ENCODE measurements at places on chromosomes 16 and 17.

DNA sequence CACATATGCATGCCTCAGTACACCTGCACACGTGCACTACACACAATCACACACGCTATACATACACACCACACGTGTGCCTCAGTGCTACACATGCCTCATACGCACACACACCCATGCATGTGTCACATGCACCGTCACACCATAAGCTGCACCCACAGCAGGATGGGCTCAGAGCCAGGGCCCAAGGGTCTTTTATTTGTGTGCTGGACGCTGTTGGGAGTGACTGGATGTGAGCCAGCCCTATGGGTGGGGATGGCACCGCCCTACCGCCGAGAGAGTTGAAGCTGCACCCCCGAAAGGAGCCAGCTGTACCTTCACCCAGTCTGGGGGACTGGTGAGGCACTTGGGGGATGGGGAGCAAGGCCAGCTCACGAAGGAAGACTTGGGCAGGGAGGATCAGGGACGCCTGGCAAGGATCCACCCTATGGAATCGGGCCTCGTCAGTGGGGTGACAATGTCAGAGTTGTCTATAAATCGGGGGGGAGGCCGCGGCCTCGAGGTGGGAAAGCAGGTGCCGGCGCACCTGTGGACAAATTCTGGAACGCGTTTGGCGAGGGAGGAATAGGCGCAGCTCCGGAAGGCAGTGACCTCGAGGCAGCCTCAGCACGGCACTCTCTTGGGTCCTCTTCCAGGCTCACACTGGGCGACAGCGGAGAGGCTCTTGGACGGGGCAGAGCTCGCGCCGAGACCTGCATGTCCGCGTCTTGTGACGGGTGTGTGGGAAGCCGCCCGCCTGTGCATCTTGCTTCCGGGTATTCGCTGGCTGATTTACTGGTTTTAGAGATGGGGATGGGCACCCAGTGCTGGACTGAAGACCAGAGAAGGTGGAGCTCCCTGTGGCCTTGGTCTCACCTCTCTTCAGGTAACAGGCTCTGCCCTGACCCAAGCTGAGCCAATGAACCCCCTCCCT lies 7.3 kb downstream of the RGS11 start:
- DNase-seq: no peak

DNA sequence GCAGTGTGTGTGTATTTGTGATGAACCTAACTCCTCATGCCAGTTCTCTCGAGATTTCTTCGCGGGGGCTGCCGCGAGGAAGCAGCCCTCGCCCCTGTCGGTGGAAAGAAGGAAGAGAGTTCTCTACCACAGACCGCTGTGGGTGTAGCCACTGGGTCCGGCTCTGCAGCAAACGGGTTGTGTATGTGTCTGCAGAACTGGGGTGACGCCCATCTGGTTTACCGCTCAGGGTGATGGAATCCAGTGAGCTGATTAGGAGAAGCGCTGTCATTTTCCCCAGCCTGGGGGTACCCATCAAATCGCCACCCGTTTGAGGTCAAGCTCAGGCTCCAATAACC lies 7.7 kb downstream of the CORO6 start:
- DNase-seq: no peak

- DNase-seq: no peak
Observed at GRCh38 chr16:23691483-23692189, 12.9 kb downstream of the PLK1 start.

DNA sequence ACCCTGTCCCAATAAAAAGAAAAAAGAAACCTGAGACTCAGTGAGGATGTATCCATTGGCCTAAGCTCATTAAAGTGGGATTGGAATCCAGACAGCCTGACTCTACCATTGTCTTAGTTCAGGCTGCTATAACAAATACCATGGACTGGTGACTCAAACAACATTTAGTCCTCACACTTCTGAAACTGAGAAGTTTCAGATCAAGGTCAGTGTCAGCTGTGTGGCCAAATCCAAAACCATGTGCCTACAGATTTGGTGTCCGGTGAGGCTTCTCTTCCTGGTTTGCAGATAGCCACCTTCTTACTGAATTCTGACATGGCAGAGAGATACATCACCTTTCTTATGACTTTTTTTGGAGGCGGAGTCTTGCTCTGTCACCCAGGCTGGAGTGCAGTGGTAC lies 53.3 kb upstream of the KDM8 start:
- DNase-seq: no peak

DNA sequence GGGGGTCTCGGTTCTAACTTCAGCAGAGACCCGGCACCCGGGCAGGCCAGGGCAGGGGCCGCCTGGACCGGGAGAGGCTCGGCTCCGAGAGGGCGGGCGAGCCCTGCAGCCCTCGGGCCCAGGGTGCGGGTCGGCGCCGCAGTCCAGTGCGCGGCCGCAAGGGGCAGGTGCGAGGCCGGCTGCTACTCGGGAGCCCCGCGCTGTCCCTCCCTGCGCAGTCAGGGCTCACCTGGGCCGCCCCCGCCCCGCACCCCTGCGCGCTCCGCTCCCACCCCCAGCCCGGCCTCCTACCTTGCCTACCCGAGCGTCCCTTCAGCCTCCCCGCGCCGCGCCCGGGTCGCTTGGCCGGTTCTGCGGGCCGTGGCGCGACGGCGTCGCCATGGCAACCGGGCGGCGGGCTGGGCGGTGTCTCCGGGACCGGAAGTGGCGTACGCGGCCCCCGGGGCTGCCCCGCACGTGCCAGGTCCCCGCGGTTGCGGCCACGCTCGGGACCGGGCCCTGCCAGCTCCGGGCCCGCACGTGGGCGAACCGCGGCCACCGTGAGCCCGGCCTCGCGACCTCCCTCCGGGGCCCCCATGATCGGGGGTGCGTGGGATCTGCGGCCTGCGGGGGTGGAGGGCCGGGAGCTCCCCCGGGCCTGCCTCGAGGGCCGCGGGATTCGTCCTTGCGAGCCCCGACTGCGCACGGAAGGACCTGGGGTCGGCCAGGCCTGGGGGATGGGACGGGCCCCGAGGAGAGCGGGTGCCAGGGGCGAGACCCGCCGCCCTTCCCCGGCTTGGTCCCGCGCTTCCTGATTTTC lies at the start of gene CYB561:
Gene CYB561, minus strand, starts transcription at position 353 of the 799 bp plus-strand sequence. CDS start 8,759 bp downstream, outside the sequence.
- peak; percentile 46 for DNase-seq

DNA sequence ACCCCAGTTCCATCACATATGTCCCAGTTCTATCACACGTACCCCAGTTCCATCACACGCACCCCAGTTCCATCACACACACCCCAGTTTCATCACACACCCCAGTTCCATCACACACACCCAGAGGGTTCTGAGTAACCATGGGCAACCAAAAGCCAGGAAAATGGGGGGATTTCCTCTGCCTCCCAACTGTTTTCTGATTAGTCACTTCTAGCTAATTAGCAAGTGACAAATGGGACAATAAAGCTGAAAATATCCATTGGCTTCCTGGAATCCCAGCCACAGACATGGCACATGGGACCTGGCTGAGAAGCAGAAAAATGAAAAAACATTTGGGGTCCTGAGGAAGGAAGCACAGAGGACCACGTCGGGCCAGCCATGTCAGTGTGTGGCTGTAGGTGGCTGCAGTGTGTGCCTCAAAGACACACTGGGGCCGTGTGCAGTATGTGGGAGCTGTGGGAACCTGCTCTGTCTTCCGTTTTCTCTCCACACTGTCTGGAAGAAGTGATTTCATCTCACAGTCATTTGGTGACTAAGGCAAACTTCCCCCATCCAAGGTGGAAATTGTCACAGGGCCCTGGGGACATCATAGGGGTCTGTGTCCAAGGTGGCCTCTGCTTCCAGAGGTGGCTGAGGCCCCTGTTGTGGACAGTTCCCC lies 106.7 kb downstream of the CMIP start:
- no peak for DNase-seq

DNA sequence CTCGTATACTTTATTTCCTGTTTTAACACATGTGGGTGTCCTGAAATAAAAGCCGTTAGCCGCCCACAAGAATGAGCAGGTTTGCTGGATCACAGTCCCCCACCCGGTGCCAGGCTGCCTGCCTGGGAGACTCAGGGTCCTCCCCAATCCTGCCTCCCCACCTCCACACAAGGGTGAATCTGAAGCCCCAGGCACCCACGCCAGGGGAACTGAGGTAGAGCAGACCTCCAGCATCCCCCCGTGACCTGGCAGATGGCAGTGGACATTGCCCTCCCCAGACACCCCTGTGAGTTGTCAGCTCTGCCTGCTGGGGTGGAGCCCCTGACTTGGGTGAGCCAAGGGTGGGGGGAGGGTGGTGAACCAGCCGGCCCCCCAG lies 114.8 kb downstream of the METRNL start:
- no peak for DNase-seq

GRCh38 chr17:15265131-15265530 lies at the start of gene PMP22:
Gene PMP22 (minus strand): TSS chr17:15265326. CDS start chr17:15260727, 4,599 bp downstream.
- no peak for DNase-seq

GRCh38 chr16:75088934-75089333 lies 27.6 kb downstream of the LDHD start:
- DNase-seq: no peak

DNA sequence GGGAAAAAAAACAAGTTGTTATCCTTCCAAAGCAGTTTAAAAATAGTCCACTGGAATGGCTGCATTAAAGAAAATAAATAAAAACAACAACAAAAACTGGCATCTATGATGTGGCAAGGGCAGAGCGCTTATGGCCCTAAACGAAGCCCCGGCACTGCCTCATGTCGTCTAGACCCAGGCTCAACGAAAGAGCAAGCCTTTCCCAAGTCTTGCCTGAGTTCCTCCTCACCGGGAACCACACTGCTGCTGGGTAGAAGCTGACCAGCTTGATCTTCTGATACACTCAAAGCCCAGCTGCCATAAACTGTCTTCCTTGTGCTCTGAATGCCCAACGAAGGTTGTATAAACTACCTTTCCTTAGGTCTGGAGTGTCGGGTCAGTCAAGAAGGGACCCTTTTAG lies 37.0 kb downstream of the NDEL1 start:
- DNase-seq: no peak

DNA sequence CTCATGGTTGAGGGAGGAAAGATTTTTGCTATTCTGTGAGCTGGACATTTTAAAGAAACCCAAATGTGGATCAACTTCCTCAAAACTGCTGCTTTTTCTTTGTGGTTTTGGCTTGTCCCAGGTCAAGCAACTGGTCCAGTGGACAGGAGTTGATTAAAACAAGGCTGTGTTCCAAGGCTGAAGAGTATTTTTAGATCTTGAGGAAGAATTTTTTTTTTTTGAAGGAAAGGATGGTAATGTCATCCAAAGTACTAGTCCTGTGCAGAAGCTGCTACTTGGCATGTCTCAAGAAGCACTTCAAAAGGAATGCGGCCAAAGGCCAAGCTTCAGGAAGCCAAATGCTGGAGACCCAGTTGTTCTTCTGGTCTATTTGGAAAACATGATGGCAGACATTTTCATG lies 8.0 kb upstream of the MYH2 start:
- DNase-seq: no peak

DNA sequence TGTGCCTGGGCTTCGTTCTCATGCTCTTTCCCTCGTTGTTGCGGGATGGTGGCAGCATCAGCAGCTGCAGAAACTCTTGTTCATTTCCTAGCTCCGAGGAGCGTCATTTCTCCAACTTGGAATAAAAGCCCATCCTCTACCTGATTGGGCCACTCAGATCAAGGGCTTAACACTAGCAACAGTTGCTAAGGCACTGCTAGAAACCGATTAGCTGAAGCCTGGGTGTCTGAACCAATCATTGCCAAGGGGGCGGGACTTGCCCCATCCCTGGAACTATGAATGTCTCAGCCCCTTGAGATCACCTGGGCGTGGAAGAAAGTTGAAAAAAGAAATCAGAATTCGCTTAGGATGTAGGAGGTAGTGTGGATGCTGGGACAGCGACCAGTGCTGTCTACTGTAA lies 145.3 kb downstream of the FOXL1 start:
- DNase-seq: no peak

GRCh38 chr16:66419527-66419926 lies 7.6 kb upstream of the BEAN1 start:
- no peak for DNase-seq

GRCh38 chr16:87864331-87864989 lies 4.8 kb downstream of the SLC7A5 start:
- DNase-seq: no peak

GRCh38 chr16:51111759-51112158 lies 39.3 kb downstream of the SALL1 start:
- DNase-seq: no peak

- DNase-seq: no peak
Observed at GRCh38 chr17:39064819-39065218, 86.6 kb downstream of the PLXDC1 start.

DNA sequence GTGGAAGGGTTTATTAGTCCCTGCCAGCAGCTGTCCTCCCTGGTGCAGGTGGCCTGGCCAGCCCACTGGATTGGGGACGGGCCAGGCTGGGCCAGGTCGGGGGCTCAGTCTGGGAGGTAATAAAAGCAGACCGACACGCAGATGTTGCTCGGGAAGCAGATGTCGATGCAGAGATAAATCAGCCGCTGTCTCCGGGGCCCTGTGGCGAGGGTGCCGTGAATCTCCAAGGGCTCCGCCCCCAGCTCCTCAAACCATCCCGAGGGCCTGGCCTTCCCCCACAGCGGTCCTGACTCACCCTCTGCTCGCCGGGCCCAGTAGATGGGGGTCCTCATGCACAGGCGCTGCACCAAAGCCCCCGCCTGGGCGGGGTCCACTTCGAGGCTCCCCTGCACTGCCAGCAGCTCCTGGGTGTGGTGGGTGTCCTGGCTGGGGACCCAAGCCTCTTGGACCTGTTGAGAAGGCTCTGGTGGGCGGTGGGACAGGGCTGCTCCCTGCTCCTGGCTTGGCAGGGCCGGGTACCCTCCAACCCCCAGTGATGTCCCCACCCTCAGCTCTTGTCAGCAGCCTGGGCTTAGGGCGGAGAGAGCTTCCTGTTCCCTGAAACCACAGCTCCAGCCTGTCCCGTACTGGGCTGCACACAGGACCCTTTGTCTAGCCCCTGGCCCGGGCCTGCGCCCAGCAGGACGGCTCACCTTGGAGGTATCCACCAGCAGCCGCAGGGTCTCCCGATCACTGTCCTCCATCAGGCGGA lies 1.2 kb downstream of the BRICD5 start:
- no peak for DNase-seq

DNA sequence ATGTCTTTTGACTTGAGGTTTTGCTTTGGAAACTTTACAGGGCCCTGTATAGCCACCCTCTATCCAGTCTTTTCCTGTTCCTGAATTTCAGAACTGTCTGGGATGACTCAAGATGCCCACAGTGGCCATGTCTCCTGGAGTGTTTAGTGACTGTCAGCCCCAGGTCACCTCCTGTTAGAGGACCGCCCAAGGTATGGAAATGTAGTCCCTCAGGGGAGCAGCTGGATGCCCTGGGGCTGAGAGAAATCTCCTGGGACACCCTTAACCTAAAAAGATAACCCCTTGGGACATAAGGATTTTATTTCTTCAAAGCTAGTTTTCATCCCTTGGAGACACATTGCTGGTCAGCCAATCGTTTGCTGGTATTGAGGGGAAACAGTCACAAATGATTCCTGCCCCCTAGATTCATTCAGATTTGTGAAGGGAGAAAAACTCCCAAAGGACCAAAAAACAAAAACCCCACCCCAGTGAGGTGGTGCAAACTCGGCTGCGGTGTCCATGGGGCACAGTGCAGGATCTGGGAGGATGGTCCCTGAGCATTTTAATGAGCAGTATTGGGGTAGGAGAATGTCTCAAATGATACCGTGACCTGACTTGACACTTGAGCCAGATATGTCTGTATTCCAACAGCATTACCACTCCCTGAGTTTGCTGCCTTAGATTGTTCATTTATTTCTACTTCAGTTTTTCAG lies 1.7 kb downstream of the ZNF267 start:
- DNase-seq: no peak
